Stimulated activated CD8-positive, alpha-beta memory T cell treated with anti-CD3 and anti-CD28 coated beads, Interleukin-7, amount 100 ng/mL, for 48 hours (primary cell): ENCODE measurements at places on chromosomes 2 and 18.

- no peak for DNase-seq
Measured at GRCh38 chr2:197328461-197328860, 17.9 kb upstream of the ANKRD44 start.

DNA sequence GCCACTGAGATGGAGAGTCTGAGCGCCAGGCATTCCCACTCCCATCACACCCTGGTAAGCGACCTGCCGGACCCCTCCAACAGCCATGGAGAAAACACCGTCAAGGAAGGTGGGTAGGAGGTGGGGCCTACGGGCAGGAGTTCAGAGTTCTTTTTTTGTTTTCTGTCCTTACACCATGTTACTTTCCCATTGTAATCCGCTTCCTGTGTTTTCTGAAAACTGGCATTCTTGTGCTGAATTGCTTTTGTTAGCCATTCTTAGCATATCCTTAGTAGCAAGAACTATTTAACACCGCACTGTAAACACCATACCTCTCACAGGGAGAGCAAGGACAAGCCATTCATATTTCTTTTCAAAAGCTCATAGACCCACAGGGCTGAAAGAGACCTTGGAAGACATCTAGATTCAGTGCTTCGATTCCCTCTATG is 46.2 kb downstream of the UNC80 start:
- no peak for DNase-seq

GRCh38 chr18:4198956-4199355 is 256.2 kb downstream of the DLGAP1 start:
- no peak for DNase-seq

DNA sequence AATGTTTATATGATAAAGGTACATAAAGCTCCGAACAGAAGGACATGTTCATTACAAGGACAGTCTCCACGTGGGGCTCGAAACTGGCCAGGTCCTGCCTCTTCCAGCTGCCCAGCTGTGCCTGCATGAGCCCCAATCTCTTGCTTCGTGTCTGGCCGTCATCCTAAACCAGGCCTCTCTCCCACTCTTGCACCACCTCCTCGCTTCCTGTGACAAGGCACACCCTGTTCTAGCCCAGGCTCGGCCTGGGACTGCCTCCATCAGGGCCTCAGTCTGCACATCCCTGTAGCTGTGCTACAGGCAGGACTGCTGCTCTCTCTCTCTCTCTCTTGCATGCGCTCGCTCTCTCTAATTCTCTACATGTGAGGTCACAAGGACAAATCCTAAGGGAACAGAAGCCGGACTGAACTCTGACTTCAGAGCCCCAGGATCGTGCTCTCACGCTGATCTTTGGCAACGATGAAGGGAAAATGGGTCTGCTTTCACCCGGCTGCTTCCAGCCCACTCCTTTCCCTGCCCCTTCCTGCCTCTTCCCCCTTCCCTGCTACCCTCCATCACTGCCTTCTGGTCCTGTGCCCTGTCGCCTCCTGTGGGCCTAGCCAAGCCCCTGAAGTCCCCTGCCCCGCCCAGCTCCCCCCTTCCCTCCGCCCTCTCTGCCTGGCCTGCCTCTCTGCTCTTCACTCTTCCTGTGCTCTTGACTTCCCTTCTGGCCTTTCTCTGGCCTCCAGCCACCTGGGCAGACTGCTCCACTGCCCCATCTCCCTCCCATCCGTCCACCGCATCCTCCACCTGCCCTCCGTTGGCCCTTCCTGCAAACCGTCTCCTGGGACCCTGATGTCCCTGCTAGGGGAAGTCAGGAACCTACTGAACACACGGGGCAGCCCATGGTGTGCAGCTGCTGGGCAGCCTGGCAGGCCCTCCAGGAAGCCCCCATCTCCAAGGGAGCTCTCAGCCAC is 7.8 kb upstream of the GPR55 start:
- no peak for DNase-seq

DNA sequence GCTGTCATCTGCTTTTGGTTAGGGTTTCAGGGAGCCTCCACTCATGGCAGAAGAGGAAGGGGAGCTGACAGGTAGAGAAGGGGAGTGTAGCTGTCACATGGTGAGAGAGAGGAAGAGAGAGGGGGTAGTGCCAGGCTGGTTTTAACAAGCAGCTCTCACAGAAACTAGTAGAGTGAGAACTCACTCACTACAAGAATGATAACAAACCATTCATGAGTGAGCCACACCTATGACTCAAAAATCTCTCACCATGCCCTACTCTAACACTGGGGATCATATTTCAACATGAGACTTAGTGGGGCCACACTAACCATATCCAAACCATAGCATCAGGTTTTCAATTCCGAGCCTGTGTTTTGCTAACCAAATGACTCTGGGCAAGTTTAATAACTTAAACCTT is 274.9 kb upstream of the VWC2L start:
- DNase-seq, result no peak

- DNase-seq, result no peak
Measured at GRCh38 chr2:168300460-168300859, 53.1 kb upstream of the STK39 start.

GRCh38 chr2:42663828-42664227 is 95.4 kb downstream of the MTA3 start:
- no peak for DNase-seq

DNA sequence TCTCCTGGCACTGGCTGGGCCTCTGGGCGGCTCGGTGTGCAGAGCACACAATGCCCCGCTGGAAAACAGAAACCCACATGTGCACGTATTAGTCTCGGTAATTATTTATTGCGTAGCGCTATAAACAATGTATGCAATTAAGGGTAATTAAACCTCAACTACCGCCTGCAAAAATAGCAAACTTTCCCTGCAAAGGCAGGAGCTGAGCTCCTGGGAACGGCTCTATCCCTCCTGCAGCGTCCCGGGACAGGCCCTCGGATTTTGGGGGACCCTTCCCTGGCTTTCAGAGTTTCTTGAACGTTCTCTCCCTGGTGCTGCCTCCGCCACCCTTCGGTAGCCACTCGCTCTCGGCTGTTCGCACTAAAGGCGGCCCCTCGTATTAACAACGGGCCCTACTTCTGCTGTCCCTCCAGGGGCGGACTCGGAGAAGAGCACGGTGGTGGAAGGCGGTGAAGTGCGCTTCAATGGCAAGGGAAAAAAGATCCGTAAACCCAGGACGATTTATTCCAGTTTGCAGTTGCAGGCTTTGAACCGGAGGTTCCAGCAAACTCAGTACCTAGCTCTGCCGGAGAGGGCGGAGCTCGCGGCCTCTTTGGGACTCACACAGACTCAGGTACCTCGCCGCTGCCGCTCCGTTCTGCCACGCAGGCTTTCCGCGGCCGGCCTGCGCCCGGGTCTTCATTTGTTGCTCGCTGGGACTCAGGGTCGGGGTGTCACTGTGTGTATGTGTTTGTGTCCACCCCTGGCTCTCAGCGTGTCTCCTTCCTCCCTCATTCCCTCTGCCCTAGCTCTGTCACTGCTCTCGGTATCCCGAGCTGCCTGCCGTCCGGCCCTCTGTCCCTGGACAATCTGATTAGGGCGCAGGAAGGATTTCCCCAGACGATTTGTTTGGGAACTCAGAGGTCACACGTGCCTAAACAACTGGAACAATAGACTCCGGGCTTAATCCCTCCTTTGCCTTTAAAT is 1.2 kb downstream of the DLX1 start:
- DNase-seq, result no peak

DNA sequence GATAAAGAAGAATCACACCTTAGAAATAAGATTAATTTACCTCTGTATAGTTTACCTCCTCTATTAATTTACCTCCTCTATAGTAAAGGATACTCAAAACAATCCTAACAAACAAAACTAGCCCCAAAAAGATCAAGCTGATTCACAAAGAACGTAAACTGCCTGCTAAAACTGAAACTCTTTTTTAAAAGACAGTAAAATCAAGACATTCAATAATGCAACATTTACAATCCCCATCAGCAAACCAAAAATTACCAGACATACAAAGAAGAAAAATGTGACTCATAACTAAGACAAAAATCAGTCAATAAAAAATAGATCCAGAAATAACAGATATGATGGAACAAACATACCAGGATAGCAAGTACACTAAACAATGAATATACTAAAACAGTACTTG is 215.7 kb downstream of the ZEB2 start:
- DNase-seq, result no peak

DNA sequence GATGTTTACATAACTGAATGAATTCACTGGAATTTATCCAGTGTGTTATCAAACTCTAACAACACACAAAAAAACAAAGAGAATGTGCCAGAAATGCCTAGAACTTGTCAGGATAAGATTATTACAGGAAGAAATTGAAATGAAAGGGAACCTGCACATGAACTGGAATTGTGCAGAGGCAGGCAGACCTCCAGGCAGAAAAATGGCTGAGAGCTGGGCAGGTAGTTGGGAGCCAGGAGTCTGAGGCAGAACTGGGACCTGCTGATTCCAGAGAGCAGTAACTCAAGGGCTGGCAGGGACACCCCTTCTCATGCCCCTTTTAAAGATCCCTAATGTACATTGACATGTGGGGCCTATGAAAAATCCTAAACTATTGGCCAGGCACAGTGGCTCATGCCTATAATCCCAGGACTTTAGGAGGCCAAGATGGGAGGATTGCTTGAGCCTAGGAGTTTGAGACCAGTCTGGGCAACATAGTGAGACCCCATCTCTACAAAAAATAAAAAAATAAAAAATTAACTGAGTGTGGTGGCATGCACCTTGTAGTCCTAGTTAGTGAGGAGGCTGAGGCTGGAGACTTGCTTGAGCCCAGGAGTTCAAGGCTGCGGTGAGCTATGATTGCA is 674 bp upstream of the SP110 start:
- DNase-seq, result no peak

DNA sequence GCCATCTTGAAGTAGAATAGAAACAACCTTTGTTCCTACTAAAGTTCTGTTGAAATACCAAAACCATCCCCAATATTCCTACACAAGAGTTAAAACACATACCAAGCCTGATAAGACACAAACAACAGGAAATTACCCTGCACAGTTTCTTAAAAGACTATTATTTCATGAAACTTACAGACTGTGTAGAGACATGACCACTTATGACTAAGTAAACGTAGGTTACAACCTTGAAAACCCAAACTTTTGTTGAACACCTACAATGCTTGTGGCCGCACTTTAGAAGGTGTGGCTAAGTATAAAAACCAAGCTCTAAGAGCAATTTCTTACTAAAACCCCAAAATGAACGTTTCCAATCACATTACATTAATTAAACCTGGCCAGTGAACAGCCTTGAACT is 2.0 kb downstream of the SMAD2 start:
- no peak for DNase-seq

DNA sequence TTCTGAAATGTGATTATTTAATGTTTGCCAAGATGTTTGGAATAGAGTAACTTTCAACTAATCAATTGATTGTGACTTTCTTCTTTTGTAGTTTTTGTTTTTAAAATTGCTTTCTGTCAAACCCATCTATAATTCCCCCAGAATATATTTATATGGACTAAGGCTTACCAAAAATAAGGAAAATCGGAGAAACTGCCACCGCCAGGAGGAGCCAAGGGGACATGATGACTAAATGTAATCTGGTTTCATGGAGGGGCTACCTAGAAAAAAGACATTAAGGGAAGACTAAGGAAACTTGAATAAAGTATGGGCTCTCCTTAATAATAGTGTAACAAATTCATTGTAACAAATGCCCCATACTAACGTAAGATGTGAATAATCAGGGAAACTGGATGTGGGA is 19.5 kb downstream of the BOLA3 start:
- DNase-seq, result no peak

DNA sequence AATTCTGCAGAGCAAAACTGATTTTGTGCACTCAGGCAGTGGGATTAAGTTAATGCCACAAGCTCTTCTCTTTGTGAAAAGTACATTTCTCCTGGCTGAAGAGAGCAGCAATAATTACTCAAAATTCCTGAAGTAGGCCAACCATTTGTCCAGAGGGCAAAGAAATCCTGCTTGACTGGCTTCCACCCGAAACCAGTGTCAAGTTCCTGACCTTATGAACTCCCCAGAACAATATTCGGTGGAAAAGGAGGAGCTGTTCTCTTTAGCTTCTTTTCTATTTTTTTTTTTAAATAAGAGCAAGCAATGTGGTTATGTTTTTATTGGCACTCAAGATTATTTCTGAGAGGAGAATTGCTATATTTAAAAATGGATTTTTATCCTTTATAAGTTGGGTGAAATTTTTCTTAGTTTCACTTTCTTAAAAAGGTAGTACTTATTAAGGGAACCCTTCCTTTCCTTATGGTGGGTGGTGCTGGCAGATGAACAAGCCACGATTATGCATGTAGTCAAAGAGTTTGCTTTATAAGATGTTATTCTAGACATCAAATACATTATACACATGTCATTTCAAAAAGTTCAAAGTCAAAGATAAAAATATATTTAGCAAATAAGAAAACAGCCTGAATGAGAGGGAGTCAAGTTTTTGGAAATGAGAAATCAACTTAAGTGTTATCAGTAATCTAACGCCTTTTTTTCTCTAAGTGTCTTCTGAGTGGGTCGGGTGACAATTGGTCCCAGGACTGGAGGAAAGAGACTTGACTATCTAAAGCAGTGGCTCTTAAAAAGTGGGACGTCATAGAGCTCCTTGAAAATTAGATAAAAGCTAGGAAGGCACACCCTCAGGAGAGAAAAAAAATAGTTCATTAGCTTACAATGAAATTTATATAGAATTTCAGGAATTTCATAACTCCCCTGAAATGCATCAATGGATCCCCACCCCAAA is 194.5 kb downstream of the IKZF2 start:
- DNase-seq, result no peak

DNA sequence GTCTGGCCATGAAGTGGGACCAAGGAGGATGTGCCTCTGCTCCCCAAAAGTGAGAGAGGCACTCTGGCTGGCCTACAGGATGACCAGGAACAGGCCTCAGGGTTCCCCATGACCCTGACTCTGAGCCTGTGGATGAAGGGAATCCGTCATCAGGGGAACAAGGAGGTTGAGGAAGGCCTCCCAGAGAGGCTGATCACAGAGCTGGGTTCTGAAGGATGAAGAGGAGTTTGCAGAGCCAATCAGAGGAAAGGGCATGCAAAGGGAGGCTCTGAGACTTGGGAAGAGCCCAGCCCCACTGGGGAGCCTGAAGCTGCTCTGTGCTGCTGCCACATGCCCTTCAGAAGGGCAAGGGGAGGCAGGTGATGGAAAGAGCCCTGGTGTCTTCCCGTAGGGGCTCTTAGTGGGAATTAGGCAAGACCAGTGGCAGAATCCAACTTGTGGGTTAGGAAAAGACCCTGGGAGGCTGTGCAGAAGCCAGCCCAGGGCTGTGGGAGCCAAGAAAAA is 141.3 kb upstream of the ID2 start:
- DNase-seq, result no peak

- no peak for DNase-seq
Measured at GRCh38 chr18:54161267-54161666, 63.2 kb downstream of the MBD2 start.

GRCh38 chr2:15043336-15044058 is 411.0 kb downstream of the LRATD1 start:
- no peak for DNase-seq
